BE2C (cell line): ENCODE measurements at places on chromosomes 4 and X.

DNA sequence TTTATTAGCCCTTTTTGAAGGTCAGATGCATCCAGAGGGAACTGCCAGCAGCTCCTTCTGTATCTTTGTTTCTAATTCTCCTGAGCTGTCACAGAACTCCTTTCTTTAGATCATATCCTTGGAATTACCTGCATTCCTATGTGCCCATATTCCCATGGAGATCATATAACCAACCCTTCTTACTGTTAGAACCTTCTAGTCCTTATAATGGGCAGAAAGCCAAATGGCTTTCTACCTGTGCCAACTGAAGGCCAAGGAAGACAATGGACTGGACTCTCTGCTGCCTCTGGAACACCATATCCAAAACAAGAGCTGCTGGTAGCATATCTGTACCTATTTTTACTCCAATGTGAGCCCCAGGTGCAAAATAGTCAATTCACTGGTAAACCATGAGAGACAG lies 60.7 kb downstream of the TBC1D9 start:
- DNase-seq = no peak

GRCh38 chrX:77820091-77820727 lies 34.2 kb upstream of the ATRX start:
- DNase-seq = no peak

DNA sequence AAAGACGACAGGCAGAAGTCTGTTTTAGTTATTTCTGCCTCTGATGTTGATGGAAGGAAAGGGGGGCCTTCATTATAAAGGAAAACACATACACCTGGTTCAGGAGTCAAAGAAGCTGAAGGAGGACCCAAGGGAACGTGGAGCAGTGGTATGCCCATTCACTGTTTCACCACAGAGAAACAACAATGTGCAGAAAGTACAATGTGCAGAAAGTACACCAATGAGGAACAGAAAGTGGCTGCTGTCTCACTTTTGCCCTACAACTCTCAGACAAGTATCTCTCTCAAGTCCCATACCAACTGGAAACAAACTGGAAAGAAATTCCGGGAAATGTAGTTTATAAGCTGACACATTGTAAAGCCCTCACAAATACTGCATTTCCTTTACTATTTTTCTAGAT lies 564.5 kb downstream of the TRAM1L1 start:
- DNase-seq = no peak

- DNase-seq = no peak
Measured at GRCh38 chr4:53686521-53686920, 95.2 kb upstream of the LNX1 start.

- DNase-seq = no peak
Measured at GRCh38 chr4:184162596-184162995, 55.1 kb downstream of the ENPP6 start.

GRCh38 chrX:112761242-112762207 lies 79.1 kb downstream of the AMOT start:
- DNase-seq = no peak

DNA sequence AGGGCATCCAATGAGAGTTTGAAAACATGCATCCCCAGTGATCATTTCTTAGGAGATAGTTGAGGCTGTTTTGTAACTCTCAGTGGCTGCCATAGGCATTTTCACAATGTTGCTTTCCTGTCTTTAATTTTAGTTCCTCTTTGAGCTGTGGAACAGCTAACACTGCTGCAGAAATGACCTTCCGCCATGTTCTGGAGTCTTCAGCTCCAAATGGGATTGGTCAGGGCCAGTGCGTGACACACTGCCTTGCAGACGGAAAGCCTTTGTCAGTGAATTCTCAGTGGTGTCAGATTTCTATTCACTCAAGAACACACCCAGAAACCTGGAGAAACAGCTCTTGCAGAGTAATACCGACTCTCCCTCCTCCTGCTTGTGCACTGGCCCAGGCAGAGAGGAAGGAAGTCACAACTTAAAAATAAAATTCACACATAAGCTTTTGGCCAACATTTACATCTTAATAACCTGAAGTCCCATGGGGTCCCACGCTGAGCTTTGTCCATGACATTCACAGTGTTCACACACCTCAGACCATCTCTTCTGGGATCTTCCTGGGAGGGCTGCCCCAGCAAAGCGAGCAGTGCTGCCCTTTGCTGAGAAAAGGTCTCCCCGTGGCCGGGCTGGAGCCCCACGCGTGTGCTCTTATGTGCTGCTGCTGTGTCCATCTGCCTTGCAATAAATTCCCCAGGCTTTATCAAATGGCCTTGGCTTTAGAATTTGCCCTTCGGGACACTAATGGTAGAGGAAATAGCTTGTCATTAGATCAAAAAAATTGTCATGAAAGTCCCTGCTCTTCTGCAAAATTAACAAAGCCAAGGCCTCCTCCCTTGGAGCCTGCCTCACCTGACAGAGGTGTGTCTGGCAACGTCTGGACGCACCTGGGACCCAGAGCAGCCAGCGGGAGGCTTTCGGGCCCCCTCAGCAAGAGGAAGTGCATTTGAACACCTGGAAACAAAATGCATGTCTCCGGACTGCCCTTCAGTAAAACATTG lies 126.8 kb downstream of the IRF2 start:
- DNase-seq = no peak

GRCh38 chrX:138723301-138723700 lies 11.8 kb upstream of the FGF13 start:
- no peak for DNase-seq

DNA sequence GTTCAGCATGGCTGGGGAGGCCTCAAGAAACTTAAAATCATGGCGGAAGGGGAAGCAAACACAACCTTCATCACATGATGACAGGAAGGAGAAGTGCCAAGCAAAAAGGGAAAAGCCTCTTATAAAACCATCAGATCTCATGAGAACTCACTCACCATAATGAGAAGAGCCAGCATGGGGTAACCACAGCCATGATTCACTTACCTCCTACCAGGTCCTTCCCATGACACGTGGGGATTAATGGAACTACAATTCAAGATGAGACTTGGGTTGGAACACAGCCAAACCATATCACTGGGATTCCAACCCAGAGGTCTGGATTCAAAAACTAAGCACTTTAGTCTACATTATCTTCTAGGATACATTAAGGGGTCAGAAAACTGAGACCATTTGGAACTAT lies 609.6 kb upstream of the SPANXN1 start:
- DNase-seq = no peak

- DNase-seq = no peak
Measured at GRCh38 chr4:54661686-54662085, 3.9 kb downstream of the KIT start.

DNA sequence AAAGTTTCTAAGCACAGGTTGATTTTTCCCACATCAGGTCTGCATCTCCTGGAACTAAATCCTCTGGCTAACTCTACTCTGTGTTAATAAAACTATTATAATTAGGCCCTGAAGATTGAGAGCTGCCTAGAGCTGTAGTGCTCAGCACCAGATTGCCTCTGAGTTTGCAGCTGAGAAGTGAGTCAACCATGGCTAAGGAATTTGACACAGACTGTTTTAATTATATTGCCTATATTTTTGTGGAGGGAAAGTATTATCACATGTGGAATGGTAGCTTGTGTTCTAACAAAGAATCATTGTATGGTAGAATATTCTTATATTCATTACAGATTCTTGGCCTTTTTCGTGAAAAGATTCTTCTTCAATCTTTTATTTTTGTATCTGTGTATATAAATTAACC lies 1907.6 kb upstream of the TENM3 start:
- no peak for DNase-seq

DNA sequence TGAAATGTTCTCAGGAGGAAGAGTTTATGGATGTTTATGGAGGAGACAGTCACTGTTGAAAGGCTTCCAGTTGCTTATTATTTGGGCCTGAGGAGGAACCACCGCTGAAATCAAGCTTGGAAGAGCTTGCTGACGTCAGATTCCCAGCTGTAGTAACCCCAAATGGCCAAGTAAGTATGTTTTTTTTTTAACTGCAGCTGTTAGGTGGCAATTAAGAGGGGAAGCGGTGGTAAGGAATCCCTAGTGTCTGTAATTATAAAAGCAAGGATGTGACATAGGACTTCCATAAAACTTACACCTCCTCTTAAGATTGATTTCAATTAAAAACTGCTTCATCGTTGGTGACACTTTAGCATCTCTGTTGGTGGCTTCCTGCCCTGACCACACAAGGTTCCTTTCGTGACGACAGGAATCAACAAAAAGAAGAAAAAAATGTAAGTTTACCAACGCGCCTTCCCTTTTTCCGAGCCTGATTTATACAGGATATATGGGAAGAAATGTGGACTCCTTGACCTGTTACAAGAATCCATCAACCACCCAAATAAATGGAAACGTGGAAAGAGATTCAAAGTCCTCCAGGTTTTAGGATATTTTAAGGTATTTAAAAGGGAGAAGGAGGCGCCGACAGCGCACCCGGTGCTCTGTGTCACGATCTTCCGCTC lies 884 bp downstream of the RELL1 start:
- no peak for DNase-seq
